ENCODE measurements at places on chromosomes 7 and 10.

- DNase-seq = no peak
These were observed 60.1 kb upstream of the CAPZA2 start for GRCh38 chr7:116802144-116802745.

DNA sequence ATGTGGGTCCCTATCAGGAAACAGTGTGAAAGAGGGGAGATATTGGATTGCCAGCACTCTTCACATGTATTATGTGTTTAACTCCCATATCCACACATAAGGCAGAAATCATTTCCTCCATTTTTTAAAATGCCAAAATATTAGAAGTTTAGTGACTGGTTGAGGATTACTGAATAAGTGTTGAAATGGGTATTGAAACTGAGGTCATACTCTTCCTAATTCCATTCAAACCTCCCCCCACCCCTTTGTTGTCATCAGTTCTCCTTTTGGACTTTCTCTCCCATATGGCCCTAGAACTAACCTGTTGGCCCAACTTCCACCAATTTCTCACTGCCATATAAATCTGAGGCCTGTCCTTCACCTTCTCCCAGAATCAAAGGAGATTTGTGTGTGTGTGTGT, 81.6 kb downstream of the EVX1 start:
- DNase-seq = no peak

DNA sequence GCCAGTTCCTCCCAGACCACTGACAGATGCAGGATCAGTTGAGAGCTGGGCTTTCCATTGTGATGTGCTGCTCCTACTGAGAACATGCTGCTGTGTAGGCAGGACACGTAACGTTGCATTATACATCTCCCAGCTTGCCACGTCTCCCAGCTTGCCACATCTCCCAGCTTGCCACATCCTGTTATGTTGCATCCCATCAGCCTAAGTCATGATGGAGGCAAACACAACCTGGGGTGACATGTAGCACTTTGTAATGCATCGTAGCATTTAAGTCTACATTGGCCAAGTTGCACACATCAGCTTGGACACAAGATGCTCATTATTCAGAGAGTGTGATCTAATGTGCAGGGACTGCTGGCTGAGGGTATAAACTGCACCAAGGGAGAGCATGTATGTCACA, 73.3 kb upstream of the CHCHD3 start:
- no peak for DNase-seq

- no peak for DNase-seq
These were observed 32.1 kb upstream of the ZNF735 start for GRCh38 chr7:64174941-64175340.

DNA sequence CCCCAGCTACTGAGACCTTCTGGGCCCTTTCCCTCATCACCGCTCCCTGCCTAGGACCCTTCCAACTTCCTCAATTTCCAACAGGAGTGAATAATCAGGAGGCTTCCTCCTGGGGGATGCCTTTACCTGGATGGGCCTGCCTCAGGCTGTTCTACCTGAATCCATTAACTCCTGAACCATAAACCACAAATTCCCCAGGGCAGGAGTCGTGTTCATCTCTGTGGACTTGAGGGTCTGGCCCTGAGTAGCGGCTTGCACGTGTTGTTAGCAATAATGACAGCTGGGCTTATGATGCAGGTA, 105.1 kb upstream of the GPR26 start:
- DNase-seq = no peak

GRCh38 chr10:1230138-1230537, 174.0 kb downstream of the WDR37 start:
- no peak for DNase-seq

GRCh38 chr7:490461-491291, 29.0 kb downstream of the PDGFA start:
- no peak for DNase-seq

DNA sequence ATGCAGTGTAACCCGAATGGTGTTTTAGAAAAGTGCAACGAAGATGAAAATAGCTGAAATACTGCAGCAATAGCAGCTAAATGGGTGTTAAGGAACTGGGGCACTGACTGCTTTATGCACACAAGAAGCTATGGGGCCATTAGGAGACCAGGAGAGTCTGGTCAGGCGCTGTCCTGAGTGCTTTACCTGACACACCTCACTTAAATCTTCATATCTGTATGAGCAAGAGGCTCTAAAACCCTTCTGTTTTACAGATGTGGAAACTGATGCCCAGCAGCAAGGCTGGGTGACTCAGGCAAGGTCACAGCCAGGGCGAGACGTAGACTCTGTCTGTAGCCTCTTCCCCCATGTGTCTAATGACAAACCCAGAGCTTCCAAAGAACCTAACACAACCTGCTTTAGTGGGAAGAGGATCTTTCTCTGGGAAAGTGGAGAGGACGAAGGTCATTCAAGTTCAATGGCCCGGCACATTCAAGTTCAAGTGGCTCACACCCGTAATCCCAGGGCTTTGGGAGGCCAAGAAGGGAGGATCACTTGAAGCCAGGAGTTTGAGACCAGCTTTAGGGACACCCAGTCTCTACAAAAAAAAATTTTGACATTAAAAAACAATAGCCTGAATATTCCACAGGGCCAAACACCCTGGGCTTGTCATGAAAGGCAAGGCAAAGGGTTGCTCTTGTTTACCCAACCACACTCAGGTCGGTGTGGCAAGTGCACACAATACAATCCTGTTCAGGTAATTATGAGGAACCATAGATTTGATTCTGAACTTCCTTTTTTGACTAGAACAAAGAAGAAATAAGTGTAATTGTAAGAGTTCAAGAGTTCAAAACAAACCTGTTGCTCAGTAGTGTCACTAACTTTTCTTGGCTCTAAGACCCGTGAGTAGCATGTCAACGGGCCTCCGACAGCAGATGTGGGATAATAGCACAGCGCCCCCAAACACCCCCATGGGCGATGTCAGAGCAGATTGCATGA, 53.7 kb upstream of the KLF6 start:
- DNase-seq = no peak

GRCh38 chr10:34299105-34299611, 515.9 kb downstream of the PARD3 start:
- DNase-seq = no peak

- peak; percentile 95 for DNase-seq
These were observed at the start of gene ZNF736 for GRCh38 chr7:64313740-64314491. ZNF736 (plus strand) TSS chr7:64313961; CDS start chr7:64314151, 190 bp downstream.

GRCh38 chr7:12508554-12508953, 62.0 kb upstream of the SCIN start:
- no peak for DNase-seq

DNA sequence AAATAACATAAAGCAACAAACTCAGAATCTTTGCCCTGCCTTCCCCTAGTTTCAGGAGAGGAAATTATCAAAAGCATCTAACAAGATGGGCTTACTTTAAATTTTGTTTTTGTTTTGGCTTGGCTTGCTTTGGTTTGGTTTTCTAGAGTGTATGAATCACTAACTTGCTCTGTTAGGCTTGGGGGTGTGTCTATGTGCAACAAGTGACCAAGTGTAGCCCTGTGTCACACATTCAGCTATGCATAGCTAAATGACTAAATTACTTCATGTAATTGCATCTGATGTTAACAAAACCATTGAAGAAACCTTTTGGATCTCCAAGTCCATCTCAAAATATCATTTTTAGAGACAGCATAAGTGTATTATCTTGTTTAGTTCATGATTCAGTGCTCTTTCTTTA, 251.0 kb downstream of the TFEC start:
- no peak for DNase-seq

- no peak for DNase-seq
These were observed at the start of gene ECHDC3 for GRCh38 chr10:11742009-11742778. ECHDC3 (plus strand) TSS chr10:11742382; CDS start chr10:11742577, 195 bp downstream.

- DNase-seq = no peak
These were observed 285 bp downstream of the CSTF2T start for GRCh38 chr10:51699145-51699474.

GRCh38 chr10:59971915-59972314, 65.6 kb upstream of the CCDC6 start:
- no peak for DNase-seq

- no peak for DNase-seq
These were observed 231.1 kb upstream of the ADARB2 start for GRCh38 chr10:1968257-1969033.

GRCh38 chr10:131806146-131806545, 94.7 kb upstream of the PPP2R2D start:
- no peak for DNase-seq

DNA sequence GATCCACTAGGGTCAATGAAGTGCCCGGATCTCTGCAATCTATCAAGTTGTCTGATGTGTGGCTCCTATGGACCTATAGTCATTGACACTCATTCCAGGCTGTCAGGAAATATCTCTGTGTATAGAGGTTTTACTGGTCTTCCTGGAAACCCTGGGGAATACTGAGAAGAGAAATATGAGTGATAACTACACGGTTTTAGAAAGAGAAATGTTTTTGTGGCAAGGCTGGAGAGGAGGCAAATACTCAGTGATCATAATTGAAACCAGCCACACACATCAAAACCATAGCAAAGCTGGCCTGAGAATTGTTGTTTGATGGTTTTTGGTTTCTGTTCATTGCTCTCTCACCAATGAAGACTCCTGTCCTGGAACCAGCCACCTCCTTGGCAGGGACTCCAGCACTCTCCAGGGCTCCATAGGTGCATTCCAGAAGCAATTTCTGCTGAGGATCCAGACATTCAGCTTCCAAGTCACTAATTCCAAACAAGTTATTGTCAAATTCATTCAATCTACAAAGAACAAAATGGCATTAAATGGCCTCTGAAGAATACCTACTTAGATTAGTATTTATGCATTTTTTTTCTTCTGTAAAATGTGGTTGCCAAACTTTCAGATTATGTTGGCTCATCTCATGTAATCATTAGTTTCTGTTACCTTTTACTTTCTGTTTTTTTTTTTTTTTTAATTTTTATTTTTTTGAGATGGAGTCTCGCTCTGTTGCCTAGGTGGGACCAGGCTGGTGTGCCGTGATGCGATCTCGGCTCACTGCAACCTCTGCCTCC, 108.6 kb upstream of the ABI1 start:
- DNase-seq = no peak

- DNase-seq = no peak
These were observed 33.1 kb downstream of the PDSS1 start for GRCh38 chr10:26730552-26730951.

DNA sequence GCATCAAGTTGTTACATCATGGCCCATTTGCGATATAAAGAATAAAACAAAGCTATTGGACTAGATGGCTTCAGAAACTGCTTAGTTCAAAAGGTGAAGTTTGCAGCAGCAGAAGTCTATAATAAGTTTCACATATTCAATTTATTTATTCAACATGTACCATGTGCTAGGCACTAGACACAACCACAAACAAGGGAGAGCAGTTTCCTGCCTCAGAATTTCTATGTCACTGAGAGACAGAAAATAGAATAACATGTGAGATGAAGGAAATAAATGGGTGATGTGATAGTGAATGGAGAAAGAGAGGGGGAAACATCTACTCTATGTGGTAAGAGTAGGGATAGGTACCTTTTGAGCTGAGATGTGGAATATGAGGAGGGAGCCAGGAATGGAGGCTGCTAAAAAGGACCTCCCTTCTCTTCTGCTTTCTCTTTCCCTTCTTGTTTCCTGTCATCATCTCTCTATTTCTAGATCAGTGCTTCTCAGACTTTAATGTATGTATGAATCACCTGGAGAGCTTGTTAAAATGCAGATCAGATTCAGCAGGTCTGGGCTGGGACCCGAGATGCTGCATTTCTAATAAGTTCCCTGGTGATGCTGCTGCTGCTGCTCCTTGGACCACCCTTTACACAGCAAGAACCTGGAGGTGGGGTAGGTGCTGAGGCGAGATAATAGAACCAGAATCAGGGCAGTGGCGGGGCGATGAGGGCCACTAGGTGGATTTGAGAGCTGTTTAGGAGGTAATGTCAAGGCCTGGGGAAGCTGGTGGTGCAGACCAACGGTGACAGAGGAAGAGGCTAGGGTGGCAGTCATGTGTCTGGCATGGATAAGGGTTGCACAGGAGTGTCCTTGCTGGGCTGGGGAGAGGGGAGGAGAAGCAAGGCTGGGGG, 13.7 kb upstream of the INMT start:
- no peak for DNase-seq

DNA sequence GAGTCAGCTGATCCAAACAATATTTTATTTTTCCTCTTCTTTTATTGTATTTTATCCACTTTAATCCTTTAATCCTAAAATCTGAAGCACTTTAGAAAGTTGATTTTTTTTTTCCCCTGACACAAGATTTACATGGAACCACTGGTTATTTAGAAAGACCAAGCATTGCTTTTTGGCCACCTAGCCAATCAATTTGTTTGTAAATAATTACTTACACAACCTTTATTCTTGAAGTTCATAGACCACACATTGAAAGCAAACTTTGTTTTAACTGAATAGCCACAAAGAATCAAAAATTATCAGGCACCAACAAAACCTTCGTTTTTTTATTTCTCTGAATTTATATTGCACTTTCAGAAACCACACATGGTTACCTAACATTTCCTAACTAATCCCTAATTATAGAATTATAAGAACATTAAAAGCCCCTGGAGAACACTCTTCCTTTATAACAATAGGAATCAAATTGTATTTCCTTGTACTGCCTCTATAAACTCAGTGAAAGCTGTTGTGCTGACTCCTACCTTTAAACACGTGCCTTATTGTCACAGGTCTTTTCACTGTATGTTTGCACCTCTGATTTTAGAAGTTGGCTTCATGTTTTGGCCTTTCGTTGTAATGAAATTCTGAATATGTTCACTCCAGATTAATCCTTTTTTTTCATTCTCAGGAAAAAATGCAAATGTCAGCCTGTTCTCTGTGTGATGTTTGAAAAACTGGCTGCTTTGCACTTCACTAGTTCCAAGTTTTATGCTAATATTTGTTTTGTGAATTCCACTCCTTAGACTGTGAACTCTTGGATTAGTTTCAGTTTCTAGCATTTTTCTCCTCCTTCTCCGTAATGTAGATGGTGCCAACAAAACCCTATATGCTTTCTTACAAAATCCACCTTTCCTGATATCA, 1511.9 kb downstream of the REEP3 start:
- no peak for DNase-seq

DNA sequence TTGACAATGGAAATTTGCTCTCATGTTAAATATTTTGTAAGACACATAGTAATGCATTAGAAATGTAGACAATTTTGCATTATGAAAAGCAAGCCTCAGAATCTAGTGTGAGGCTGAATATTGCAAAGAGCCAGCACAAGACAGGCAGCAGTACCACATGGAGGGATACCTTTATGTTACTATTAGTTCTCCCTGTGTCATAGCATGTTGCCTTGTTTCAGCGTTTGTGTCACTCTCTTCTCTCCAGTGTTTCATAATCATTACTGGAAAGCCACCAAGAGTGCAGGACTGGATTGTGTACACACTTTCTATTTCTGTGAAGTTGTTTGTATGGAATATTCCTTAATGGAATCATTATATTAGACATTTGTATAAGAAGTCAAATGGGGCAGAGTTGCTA, 8.5 kb downstream of the AHR start:
- no peak for DNase-seq

DNA sequence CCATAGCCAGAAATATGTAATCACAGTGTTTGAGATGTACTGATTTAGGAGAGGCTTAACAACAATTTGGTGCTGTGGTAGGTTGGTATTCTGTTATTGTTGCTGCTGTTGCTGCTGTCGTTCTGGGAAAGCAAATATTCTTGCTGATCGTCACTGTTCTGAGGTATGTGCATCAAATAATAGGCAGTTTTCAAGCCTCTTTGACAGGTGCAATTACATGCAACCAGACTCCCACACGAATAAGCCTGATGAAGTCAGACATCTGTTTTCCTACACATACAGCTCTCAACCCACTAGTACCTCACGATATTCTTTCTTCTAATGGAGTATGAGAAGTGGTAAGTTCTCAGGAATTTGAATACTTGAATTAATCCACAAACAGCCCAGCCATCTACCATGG, 46.7 kb upstream of the NRG3 start:
- no peak for DNase-seq

GRCh38 chr10:127527320-127527719, 21.8 kb upstream of the NPS start:
- no peak for DNase-seq
